ENCODE measurements at places on chromosomes 5 and 9. TPM values are rescaled to one million over a fixed set of nuclear protein-coding genes. Genes with fewer than 3 reads are reported as not detected.

PCDH1 gene
- total RNA-seq: not detected

GRCh38 chr5:40446910-40447309, 232.8 kb upstream of the PTGER4 start:
- DNase-seq: peak; percentile 47

LRRC26 gene
- not detected for total RNA-seq

LVRN gene
- total RNA-seq: 0.74 TPM

- no peak for DNase-seq
These were observed 143.4 kb downstream of the KDM4C start for GRCh38 chr9:6901180-6901579.

DNA sequence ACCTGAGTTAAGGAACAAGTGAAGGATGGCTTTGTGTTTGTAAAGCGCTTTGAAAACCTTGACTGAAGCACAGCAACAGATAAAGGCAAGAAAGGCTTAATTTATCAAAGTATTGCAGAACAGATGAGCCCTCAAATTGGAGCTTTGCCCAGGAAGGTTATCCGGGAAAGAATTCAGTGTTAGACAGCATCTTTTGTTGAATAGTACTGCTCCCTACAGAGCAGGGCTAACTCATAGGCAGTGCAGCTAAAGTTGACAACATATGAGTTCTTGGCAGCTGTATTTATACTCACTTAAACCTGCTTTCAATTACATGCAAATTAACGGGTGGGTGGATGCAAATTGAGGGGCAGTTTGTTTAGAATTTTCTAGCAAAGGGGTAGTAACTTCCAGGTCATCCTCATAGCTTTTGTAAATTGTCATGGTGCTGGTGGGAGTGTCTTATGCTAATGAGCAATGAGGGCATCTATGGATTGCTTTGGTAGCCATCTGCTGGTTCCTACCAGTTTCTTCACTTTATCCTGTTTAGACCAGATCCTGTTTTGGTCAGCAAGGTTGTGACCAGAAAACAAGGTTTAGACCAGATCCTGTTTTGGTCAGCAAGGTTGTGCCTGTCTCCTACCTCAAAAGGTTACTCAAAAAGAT, 105.8 kb downstream of the GDA start:
- no peak for DNase-seq

SPAAR gene
- not detected for total RNA-seq

Data from SJSA1 (cell line).